ENCODE measurements at places on chromosomes 7 and 10. TPM values are rescaled to one million over a fixed set of nuclear protein-coding genes. Genes with fewer than 3 reads are reported as not detected.

- DNase-seq: no peak
These were observed 165.0 kb upstream of the GPR26 start for GRCh38 chr10:123501148-123501547.

The JAKMIP3 gene
- total RNA-seq: 0.44 TPM

- DNase-seq: no peak
These were observed 37.1 kb downstream of the POLL start for GRCh38 chr10:101550965-101551364.

The ZPBP gene
- not detected for total RNA-seq

- no peak for DNase-seq
These were observed 127.6 kb upstream of the CHST15 start for GRCh38 chr10:124220971-124221355.

DNA sequence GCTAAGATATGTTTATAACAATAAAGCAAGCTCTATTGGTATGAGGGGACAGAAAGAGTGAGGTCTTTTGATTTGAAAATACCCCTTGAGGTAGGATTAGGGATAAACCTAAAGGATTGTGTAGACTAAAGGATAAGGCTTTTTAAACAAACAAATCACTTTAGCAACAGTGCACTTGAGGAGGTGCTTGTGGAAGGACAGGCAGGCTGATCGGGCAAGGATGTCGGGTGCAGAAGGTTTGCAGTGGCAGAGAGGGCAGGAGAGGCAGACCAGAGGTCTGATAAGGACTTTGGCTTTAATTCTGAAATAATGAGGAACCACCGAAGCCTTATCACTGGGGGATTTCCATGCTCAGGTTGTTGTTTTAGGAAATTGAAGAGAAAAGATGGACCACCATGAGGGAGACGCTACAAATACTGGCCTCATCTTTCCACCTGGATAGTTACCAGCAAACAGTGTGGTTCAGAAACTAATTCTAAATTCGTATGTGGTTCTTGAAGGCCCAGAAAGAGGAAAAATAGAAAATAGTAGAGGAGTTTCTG is 119.5 kb upstream of the KLF6 start:
- DNase-seq: no peak
